Lower lobe of right lung (tissue), 2 donors: ENCODE measurements at places on chromosomes 11 and 22. TPM values are rescaled to one million over a fixed set of nuclear protein-coding genes. Genes with fewer than 3 reads are reported as not detected.

IGF2 gene
- total RNA-seq = 33.9 TPM

- no peak for DNase-seq
Observed at GRCh38 chr11:45288339-45288738, 2.2 kb upstream of the SYT13 start.

DNA sequence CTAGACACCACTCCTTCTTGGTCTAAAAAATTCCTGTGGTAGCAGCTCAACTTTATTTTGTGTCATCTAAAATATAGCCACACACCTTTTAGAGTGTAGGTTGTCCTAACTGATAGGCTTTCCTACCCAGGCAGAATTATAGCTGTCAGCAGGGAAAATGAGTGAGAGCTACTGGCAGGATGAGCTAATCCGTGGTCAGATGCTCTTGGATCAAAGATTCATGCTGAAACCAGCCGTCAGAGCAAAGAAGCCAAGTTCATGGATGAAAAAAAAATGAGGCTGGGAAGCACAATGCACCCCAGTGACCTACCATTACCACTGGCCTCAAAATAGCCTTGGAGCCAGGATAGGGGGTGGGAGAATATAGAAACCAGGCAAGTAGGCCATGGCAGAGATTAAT, 113.1 kb upstream of the BLID start:
- DNase-seq = no peak

ACCS gene
- total RNA-seq = 31.4 TPM

SLC15A3 gene
- 199 TPM for total RNA-seq

GRCh38 chr11:119019996-119020395, 1.4 kb downstream of the TRAPPC4 start:
- DNase-seq = no peak

BEST1 gene
- total RNA-seq = 14.1 TPM

DNA sequence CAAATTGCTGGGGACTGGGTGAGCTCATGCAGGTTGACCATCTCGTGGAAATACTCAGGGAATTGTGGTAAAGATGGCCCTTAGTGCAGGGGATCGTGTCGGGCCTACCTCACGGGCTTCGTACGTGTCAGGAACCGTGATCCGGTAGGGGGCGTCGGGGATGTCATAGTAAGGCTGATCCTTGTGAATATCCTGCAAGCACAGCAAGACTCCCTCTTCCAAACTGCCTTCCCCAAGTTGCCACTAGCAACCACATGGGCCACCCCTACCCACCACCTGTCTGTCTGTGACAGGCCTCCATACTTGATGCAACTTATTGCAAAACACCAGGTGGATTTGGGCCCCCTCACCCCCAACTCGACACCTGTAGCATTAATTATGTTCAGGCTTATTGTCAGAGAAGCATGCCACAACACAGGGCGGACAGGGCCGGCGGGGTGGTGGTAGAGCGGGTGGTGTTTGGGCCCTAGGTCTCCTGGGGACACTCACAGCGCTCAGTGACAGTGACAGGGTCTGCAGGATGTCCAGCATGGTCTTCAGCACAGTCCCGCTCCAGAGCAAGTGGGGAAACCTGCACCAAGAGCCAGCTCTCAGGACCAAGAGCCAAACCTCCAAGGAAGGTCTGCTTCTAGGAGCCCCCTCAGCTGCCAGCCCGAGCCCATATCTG, 22.6 kb upstream of the SERPIND1 start:
- DNase-seq = no peak

DNA sequence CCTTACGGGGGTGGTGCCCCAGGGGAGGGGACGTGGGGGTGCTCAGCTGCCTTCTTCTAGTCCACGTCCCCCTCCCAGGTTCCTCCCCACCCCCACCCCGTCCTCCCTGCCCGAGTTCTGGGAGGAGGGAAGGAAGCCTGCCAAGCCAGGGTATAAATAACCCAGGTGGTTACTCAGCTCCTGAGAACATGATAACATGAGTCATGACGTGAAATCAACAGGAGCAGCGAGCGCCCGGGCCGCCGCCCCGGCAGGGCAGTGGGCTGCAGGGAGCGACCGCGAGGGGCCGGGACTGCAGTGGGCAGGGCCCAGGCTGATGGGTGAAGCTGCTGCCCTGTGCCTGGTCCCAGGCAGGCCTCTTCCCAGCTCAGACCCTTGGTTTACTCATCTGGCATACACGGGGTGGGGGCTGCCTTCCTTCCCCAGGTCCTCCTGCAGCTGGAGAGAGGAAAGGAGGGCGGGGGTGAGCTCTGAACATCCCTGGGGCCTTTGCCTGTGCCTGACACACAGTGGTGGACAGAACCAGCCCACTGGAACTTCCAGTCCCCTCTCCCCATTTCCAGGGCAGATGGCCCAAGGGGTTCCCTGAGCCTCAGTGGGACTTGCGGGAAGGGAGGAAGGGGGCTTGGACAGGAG, 8.8 kb upstream of the PDGFB start:
- DNase-seq = no peak

GRCh38 chr11:106306942-106307341, 229.5 kb downstream of the AASDHPPT start:
- no peak for DNase-seq

DGCR6 gene
- 4.5 TPM for total RNA-seq

- no peak for DNase-seq
Observed at GRCh38 chr22:40027191-40028097, 32.7 kb downstream of the FAM83F start.

- DNase-seq = peak; percentile 81
Observed at GRCh38 chr22:19849835-19850762, 4.6 kb downstream of the GNB1L start.

- DNase-seq = no peak
Observed at GRCh38 chr22:35070451-35071093, 4.6 kb downstream of the ISX start.

CCDC87 gene
- total RNA-seq = 0.50 TPM

HEPN1 gene
- total RNA-seq = not detected

DNA sequence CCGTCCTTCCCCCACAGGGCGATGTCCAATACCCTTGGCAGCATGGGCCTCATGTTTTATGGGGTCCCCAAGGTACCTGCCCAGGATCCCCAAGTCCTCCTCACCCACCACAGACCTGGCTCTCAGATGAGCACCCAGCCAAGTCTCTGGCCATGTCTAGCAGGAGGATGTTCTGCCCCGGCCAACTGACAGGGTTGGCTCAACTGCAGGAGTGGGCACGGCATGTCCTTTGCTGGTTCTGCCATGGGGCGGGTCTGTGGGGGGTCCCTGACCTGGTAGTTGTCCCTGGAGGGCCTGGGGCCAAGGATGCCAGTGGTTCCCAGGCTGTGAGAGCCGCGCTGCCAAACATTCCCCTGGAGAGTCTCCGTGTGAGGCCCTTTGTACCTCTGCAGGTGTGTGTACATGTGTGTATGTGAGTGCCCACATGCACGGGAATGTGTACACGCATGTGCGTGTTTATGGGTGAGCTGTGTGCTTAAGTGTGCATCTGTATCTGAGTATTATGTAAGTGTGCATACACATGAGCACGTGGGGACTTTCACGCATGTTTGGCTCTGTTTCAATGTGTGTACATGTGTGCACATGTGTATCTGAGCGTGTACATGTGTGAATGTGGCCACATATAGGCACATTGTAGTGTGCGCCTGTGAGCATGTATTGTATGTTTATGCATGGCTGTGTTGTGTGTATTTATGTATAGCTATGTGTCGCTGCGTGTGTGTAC, 85.5 kb downstream of the KCNQ1 start:
- DNase-seq = peak; percentile 42

DNA sequence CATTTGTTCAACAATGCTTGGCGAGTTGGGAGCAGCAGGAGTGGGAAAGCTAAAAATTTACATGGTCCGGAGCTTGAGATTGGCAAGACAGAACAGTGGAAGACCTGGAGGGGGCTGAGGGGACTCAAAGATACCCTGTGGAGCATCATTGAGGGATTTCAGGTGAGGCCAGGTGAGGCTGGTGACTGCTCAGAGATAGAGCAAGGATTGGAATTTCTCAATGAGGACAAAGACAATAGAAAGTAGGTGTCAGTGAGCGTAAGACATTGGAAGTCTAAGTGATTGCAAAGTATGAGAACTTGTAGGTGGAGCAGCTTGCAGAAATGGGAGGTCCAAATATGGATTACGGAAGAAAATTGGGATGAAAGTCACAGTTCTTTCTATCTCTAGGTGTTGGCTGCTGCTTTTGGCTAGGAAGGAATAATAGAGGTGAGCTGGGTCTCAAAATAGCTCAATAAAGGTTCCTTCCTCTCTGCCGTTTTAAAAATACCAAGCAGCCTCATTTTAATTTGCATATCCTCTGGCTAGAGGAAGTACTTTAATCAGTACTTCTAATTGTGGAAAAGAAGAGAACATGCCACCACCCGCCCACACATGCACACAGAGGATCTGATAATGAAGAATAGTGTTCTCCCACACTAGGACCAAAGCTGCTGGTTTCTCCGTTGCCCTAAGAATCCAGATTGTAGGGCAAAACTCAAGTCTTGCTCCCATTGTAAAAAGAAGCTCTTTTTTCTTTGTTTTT, 41.8 kb upstream of the SORL1-AS1 start:
- DNase-seq = no peak

DNA sequence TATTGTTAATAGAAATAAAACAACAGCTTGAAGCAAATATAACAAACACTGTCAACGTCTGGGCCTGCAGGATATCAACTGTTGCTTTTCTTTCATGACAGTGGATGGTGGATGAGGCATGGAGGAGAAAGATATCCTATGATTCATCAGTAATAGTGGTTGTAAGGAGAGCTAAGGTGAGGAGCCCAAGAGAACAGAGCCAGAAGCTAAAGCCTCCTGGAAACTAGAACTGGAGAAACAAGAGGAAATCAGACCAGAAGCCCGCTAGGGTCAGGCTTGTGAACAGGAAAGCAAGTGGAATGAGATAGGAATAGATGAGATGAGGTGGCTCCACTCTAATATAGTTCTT, 37.7 kb upstream of the MMP12 start:
- DNase-seq = no peak

OR51B5 gene
- total RNA-seq = not detected

CATSPER1 gene
- total RNA-seq = 3.6 TPM

DNA sequence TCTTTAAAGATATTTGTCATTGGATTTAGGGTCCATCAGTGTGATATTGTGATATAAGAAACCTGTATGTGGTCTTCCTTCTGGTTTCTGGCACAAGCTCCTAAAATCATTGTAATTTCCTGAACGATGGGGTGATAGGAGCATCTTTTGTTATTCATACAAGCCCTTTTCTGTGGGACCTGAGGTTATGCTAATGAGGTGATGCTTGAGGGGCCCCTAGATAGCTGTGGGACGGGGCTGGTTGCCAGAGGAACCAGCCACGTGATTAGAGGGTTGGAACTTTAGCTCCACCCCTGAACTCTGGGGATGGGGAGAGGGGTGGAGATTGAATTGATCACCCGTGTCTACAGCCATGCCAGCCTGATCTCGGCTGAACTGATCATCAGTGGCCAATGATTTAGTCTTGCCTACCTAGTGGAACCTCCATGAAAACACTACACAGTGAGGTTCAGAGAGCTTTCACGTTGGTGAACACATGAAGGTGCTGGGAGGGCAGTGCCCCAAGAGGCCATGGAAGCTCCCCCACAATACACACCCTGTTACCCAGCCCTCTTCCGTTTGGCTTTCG, 62.8 kb downstream of the BCR start:
- no peak for DNase-seq

LMNTD2 gene
- total RNA-seq = 6.0 TPM

DNA sequence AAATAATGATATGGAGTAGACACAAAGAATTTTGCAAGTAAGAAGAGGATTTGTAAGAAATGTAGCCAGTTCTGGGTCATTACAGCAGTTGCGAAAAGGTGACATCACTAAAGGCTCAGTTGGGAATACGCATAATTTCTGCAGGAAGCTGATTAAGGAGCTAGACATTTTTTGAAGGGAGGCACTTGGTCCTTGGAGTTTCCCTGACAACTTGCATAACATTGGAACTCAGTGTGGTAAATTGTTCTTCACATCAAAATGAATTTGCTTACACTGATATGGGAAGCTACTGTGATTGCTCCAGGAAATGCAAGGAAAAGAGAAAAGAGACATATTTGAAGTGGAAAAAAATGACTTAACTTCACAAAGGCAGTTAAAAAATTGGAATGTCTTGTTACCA, 626.1 kb downstream of the NELL1 start:
- DNase-seq = no peak

SLC36A4 gene
- total RNA-seq = 17.8 TPM

CASP4 gene
- 113 TPM for total RNA-seq

ACR gene
- 0.62 TPM for total RNA-seq

DNA sequence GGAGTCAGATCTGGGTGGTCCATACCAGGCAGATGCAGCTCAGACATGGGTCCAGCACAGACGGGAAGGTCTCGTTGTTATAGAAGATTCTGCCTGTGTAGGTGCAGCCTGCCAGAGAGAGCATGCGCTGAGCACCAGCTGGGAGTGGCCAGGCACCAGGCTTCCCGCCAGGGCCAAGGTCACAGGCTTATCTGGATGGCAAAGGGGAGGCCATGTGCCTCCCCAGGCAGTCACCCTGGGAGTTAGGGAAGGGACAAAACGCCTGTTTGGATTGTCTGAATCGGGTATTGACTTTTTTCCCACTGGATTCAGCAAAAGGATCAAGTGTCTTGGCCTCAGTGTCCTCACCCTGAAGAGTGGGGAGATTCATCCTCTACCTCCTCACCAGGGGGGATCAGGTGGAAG, 26.5 kb downstream of the PGA5 start:
- no peak for DNase-seq

DNA sequence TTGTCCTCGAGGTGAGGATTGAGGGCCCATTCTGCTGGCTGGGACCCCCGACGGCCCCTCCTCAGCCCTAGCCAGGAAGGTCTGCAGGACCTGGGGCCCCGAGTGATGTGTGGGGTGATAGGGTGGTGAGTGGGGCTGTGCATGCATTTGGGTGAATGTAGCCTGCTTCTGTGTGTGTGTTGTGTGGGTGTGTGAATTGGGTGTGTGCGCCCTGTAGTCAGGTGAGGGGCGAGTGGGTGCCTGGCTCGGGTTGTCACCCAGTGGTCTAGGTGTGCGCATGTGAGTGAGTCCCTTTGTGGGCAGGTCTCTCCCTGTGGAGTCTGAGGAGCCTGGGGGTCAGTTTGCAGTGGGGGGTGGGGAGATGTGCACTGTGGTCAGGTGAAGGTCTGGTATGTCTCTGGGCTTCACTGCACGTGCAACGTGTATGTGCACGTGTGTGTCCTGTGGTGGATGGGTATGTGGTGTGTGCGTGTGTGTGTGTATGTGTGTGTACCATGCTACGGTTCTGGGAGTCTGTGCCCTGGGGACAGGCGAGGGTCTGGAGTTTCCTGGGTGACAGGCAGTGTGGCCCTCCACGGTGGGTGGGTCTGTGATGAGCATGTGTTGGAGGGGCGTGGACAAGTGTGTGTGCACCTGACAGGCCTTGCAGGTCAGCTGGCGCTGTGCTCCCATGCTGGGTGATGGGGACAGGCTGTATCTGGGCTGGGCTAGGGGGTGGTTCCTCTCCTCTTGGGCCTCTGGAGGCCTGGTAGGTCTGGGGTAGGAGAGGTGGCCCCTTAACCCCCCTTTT, 1.0 kb downstream of the TMEM151A start:
- DNase-seq = no peak

IRAG1 gene
- 12.9 TPM for total RNA-seq

LARGE2 gene
- total RNA-seq = 5.0 TPM

GRCh38 chr11:62721994-62722393, 5.3 kb downstream of the HNRNPUL2 start:
- DNase-seq = no peak

- no peak for DNase-seq
Observed at GRCh38 chr22:47407461-47408025, 645.1 kb downstream of the TBC1D22A start.

- DNase-seq = no peak
Observed at GRCh38 chr11:134120143-134120850, 51.4 kb downstream of the JAM3 start.

SMC1B gene
- total RNA-seq = not detected

TUB gene
- 5.2 TPM for total RNA-seq
